GM12865 (cell line): ENCODE measurements at places on chromosomes 1 and 21.

- no peak for DNase-seq
Measured at GRCh38 chr1:175138579-175138978, 54.0 kb downstream of the KIAA0040 start.

DNA sequence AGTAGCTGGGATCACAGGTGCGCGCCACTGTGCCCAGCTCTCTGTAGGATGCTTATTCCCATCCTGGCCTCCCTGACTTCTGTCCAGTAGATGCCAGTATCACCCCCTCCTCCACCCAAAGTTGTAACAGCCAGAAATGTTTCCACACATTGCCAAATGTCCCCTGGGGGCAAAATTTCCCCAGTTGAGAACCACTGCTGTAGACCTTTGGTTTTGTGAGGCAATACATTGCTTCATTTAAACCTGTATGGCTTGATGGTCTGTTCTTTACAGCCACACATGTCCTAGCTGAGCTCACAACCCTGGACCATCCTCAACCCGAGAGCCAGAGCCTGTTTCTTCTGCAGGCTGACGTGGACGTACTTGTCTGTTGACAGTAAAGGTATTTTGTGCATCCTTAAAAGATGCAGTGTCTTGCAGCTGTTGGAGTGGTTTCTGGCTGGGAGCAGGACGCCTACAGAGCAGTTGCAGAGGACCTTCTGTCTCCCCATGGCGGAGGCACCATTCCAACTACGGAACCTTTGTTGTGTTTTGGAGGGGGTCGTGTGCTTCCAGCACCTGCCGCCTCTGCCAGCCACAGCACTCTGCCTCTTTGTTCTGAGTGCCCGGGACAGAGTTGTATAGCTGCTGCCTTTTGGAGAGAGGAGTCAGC is 26.6 kb downstream of the DOP1B start:
- DNase-seq: no peak

DNA sequence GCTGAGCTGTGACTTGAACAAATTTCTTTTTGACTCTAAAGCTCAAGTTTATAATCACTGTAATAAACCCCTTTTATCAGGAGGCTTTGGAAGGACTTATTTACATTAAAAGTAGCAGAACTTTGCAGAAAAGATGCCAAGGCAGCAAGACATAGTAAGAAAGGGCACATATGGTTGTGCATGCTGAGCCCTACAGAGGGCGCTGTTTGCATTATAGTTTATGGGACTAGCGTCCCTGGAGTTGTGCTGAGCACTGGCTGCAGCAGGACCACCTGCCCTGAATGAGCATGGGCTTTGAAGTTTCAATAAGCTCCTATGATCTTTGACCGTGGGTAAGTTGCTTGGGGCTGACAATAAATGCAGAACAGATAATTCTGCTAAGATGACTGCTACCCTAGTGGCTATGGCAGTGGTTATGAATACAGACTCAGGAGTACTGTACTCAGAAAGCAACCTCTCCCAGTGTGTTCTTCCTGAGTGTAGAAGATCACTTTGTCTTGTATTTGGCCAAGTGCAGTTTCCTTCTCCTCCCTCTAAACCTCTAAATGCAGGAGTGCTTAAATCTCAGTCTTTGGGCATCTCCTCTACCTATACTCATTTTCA is 45.4 kb upstream of the USP1 start:
- peak; percentile 25 for DNase-seq

DNA sequence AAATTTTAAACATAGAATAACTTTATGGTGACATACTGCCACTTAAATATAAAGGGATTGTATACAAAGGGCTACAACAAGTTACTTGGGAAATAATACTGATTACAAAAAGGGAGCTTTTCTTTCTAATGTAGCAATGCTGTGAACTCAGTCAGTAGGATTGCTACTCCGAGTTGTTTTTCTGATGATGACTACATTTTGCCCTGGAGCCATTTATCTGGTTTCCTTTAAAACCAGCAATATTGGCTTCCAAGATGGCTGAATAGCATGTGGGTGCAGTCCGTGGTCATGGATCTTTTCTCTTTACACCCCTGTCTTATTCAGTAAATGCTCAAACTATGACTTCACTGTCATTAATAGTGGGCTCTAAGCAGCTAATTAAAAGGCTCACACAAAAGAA is 92.6 kb upstream of the NEK7 start:
- no peak for DNase-seq

GRCh38 chr1:64019818-64020217 is 183.6 kb upstream of the UBE2U start:
- peak; percentile 42 for DNase-seq

- DNase-seq: no peak
Measured at GRCh38 chr1:179187735-179188471, 41.6 kb downstream of the ABL2 start.

DNA sequence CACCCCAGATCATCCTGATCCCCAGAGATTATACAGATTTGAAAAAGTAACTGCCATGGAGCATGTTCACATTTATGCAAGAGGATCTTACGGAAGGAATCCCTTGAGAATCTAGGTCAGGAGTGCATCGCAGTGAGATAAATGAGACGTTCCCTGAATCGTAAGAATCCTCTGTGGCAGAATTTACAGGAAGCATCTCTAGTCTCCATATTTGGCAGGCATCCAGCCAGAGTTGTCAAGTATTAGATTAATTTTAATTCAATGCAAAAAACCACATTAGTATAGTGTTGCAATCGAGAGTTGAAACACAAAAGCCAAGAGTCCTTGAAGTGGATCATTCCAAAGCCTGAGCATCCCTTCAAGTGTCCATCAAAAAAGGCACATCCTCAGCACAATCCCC is 100.8 kb downstream of the RRAGC start:
- no peak for DNase-seq
